Stimulated activated effector memory CD8-positive, alpha-beta T cell treated with anti-CD3 and anti-CD28 coated beads, Interleukin-12 subunit alpha, Interleukin-12 subunit beta, amount 100 ng/mL, for 72 hours (primary cell): ENCODE measurements at places on chromosomes 1 and 21.

- no peak for DNase-seq
These were observed 43.7 kb downstream of the ST7L start for GRCh38 chr1:112575154-112575804.

DNA sequence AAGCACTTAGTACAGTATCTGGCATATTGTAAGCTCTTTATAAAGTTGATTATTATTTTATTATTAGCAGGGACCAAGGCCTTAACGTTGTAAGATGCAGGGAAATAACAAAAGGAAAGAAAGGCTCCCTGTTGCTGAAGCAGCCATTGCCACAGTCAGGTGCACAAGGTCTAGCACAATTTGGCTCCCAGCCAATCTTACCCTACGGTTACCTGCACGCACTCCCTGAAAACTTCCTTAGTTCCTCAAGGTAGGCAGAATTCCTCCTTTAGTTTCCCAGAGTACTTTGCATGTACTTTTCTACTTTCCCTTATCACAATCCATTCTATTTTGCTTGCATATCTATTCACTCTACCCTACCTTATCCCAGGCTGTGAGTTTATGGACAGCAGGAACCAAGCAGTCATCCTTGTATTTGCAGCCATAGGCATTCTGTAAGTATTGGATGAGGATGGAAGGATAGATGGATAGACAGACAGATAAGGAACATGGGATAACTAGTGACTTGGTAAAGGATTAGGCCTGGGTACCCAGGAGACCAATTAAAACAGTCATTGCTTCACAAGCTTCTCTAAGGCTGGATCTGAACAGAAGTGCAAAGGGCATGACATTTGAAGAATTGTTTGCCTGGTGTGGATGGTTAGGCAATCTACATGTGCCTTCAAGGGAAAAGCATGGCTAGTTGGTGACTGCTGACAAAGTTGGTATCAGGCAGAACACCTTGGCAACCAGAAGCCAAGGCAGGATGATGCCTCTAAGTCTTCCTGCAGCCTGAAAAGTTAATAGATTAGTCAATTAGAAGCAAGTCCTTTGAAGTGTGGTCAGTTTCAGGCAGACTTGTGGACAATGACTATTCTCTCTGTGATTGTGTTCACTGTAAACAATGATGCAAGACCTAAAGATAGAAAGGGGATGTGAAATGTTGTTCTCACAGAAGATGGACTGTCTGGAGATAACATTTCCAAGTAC lies 20.8 kb upstream of the JAK1 start:
- no peak for DNase-seq

DNA sequence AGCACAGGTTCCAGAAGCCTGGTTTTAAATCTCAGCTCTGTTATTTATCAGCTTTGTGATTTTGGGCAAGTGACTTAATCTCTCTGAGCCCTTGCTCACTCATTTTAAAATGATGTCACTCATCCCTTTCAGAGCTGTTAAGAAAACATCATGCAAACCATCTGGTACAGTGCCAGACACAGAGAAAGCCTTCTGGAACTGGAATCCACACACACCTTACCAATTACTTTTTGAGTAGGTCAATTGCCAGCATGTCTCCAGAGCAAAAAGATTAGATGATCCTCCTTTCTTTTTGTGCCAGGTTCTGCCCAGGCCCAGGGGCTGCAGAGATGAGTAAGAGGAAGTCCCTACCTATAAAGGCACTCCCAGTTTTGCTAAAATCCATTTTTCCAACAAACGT lies 61.3 kb downstream of the ROR1 start:
- no peak for DNase-seq

DNA sequence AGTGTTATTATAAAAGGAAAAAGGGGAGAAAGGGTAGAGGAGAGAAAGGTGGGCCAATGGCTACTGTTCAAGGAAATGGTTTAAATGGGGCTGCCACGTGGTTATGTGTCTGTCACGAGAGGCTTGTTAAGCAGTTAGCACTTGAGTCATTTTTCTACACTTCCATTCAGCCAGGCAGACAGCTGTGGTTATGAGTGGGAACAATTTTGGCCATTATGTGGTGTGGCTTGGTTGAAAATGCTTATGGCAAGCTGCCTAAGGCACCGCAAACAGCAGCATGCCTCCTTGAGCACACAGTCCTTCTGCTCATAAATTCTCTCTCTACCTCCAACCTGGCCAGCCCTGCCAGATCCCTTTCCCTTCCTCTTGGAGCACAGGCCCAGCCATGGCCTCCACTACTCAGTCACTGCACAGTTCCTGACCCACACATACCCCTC lies 3.2 kb upstream of the SRM start:
- DNase-seq = peak; percentile 82

DNA sequence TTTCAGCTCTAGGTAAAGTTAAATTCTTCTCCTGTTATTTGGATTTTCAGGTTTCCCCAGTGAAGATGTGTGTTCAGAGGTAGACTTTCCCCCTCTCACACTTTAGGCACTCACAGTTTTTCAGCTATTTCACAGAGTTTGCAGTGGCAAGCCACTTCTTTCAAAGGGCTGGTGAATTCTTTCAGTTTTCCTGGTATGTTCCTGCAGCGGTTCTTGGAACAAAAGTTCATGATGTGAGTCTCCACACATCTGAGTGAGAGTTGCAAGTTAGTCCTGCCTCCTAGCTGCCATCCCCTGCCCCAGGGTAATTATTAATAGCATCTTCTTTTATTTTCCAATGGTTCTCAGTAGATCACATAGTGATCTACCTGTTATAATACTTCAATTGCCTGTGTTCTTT lies 27.3 kb upstream of the CD84 start:
- no peak for DNase-seq

DNA sequence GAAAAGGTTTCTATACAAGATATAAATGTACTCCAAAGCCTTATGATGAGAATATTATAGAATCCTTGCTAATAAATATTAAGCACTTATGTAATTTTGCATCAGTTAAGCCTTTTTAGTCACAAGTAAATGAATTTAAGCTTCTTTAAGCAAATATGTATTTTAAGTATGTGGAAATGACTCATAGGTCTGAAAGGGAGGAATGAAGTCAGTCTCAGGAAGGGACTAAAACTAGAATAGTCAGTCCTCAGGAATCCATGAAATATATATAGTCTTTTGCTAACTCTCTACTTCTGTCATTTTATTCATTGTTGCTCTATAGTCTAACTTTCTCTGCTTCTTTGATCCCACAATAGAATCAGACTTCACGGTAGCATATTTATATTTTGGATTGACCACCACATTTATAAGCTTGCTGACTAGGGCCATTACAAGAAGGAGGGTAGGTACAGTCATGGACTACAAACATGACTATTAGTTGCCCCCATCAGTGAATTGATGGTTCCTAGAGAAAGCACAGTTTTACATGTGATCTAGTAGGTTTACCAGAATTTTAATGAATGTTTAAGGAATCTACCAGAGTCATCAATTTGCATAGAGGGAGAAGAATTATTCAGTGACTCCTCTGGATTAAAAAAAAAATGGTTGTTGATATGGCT lies 20.2 kb upstream of the RABGGTB start:
- DNase-seq = no peak

DNA sequence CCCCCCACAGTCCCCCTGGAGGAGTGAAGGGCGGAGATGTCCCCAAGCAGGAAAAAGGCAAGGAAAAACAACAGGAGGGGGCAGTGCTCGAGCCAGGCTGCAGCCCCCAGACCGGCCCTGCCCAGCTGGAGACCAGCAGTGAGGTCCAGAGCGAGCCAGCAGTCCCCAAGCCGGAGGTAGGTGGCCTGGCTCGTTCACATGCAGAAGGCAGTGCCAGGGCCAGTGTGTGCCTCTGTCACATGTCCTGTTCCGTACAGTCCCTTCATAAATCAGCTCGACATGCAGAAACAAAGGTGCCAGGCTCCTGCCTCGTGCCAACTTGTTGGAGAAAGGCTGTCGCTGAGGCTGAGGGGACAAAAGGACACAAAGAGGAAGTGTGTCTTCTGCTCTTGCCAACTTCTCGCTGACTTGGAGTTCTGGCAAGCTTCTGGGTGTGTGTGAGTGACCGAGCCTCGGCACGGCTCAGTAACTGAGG lies 24.1 kb upstream of the MPZL1 start:
- no peak for DNase-seq

GRCh38 chr1:180778782-180779398 lies 133.8 kb upstream of the KIAA1614 start:
- no peak for DNase-seq

DNA sequence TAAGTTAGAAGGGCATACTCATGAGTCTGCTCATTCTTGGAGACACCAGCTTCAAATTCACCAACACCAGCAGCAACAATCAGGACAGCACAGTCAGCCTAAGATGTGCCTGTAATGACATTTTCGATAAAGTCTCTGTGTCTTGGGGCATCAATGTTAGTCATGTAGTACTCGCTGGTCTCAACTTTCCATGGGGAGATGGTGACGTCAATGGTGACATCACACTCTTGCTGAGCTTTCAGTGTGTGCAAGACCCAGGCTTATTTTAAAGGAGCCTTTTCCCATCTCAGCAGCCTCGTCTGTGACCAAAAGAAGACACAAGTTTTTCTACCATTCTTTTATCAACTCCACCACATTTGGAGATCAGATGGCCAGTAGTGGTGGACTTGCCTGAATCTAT lies 75.5 kb downstream of the SERINC2 start:
- DNase-seq = peak; percentile 23

DNA sequence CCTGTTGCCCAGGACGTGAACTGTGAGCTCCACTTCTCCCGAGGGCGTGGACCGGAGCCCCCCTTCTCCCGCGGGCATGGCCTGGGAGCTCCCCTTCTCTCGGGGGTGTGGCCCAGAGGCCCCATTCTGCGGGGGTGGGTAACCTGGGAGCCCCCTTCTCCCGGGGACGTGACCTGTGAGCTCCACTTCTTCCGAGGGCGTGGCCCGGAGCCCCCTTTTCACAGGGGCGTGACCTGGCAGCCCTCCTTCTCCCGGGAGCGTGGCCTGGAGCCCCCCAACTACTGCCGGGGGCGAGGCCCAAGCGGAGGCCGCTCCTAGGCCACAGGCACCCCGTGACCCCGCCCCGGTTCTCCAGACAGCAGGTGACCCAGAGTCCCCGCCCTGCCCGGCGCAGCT lies 320 bp downstream of the C1orf174 start:
- peak; percentile 19 for DNase-seq
